Ammon's horn (tissue), 1 donor: ENCODE measurements at places on chromosomes 11 and 22.

GRCh38 chr22:19178065-19178656 is 375 bp downstream of the SLC25A1 start:
- DNase-seq, result no peak

GRCh38 chr11:12220305-12220704 is 109.9 kb downstream of the MICAL2 start:
- DNase-seq, result peak; percentile 91

DNA sequence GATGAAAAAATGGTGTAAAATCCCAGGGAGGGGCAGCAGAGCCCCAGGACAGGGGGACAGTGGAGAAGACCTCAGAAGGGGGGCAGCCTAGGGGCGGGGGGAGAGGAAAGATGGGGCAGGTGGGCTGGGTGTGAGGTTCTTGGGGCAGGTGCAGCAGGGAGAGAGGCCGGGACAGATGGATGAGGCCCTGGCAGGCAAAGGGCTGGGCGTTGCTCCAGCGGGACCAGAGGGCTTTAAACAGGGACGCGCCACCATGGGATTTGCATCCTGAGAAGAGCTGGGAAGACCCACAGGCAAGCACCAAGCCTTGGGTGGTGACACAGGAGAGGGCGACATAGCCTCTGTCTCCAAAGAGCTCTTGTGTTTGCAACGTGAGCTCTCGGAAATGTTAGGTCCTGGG is 1342.8 kb downstream of the TBC1D22A start:
- no peak for DNase-seq

DNA sequence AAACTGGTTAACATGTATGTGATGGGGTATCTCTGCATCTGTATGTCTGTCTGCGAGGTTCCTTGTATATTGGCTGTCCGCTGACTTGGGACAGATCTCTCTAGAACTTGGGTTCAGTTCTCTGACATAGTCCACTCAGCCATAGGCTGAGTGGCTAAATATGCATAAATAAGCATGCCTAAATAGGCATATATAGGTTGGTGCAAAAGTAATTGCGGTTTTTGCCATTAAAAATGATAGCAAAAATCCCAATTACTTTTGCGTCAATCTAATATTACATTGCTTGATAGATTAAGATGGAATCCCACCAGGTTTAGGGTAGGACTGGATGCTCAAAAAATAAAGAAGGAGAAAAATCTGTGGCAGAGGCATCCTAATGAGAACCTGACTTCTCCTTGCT is 8.8 kb downstream of the LRRC55 start:
- no peak for DNase-seq

DNA sequence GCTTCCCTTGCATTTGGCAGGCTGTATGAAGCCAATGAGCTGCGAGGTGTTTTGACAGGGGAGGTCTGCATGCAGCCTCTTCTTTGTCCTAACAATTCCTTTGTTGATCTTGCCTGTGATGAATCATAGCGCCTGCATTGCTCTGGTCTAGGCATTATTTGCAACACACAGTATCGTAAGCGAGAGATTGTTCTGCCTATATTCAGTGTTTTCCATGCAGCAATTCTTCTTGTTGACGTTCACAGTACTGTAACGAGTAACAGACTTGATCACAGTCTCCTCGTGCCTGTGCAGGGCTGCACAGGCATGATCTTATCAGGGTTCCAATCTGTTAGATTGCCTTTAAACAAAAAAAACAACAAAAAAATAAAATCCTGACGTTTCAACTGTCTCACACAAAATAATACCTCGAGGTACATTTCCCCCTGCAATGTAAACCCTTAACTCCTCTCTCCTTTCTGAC is 13.9 kb upstream of the ADSL start:
- DNase-seq, result no peak

DNA sequence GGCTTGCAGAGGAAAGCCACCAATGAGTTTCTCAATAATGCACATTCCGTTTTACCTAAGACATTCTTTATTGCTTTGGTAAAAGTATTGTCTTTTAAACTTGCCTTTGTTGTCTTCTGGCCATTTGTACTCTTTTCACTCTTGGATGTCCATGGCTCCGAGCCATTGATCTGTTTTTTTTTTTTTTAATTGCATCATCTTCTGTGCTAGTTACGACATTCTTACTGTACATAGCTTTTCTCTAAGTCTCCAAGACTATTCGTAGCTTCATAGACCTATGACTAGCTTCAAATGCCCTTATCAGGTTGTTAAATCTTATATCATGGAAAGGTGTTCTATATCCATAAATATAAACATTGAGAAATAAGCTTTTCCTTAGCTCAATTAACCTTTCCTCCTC is 1522.6 kb downstream of the FAM181B start:
- DNase-seq, result no peak

DNA sequence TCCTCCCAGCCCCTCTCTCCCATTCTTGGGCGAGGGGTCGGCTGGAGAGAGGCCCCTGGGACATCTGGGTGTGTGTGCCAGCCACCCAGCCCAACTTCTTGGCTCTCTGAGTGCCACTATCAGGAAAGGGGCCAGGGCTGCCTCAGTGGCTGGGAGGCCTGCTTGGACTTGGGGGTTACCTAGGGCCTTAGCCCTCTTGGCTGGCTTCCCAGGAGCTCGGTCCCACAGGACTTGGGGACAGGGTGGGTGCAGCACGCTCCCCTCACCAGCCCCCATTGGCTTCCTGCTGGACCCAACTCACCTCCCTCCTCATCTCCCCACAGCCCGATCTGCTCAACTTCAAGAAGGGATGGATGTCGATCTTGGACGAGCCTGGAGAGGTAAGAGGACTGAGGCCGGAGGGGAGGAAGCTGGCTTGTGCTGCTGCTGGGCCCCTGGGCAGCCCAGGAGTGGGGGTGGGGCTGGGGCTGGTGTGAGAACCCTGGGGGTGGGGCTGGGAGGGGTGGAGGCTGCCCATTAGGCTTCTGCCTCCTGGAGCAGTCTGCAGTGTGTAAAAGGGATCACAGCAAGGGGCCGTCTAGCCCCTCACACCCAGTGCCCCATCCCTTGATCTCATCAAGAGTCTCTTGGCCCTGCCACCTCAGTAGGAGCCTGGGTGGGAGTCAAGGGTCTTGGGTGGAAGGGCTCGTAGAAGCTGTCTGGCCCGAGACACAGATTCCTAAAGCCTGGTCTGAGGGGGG is 54.8 kb downstream of the TRIOBP start:
- DNase-seq, result no peak

DNA sequence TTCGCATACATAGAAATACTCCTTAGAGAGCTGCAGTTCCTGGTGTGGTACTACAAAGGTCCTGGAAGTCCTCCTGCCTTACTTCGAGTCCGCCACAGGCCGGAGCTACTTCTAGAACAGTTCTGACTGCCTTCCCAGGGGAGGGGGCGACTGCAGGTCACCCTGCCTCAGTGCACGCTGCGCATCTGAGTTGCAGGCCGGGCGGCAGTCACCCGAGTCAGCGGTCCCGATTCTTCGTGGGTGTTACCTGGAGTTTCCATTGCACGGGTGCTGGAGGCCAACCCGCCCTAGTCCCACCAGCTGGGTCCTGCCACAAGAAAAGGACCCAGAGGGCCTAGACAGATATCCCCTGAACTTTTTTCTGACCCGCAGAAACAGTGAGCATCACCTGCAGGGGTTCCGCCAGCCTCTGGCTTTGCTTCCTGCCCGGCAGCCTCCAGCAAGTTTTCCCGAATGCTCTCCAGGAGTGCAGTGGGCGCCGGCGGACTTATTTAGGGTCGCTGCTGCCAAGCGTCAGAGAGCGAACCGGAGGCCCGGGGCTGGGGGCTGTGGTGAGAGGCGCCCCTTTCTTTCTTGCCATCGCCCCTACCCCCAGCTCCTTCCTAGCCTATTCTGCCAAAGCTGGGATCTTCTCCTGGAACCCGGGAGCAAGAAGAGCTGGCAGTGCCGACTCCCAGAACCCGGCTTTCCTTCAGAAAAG is 1.7 kb upstream of the CALCB start:
- DNase-seq, result no peak

GRCh38 chr22:17431179-17431578 is 61.9 kb downstream of the CECR2 start:
- no peak for DNase-seq

GRCh38 chr11:10308201-10308954 is 3.5 kb downstream of the ADM start:
- no peak for DNase-seq

GRCh38 chr22:32794449-32795213 is 6.9 kb upstream of the TIMP3 start:
- DNase-seq, result peak; percentile 74

GRCh38 chr11:60512651-60513225 is 2.5 kb upstream of the MS4A13 start:
- DNase-seq, result no peak

DNA sequence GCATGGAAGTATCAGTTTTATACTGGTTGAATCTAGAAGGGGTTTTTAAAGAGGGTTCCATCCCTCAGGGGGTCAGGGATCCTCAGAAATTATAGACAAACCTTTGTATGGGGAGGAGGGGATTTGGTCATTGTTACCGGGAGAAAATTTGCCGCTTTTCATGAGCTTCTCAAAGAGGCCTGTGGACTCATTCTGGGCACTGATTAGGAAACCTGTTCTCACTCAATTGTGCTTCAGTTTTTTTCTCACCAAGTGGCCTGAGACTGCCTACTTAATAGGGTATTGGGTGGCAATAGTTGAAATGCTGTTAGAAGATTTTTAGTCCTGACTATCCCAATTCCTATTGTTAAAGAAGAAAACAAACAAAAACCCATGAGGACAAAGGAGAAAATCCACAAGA is 14.0 kb downstream of the MPEG1 start:
- no peak for DNase-seq

- no peak for DNase-seq
Measured at GRCh38 chr11:13917264-13917663, 45.3 kb upstream of the SPON1 start.

GRCh38 chr11:125519860-125520834 is 24.1 kb upstream of the FEZ1 start:
- no peak for DNase-seq

- no peak for DNase-seq
Measured at GRCh38 chr22:27144321-27144720, 486.9 kb downstream of the MIAT start.

- DNase-seq, result no peak
Measured at GRCh38 chr11:68266936-68267880, 4.6 kb downstream of the C11orf24 start.

GRCh38 chr11:103076361-103076760 is 15.6 kb downstream of the DCUN1D5 start:
- no peak for DNase-seq

GRCh38 chr11:117912497-117912896 is 16.7 kb downstream of the TMPRSS13 start:
- no peak for DNase-seq

GRCh38 chr11:2077061-2077802 is 62.0 kb downstream of the IGF2 start:
- DNase-seq, result peak; percentile 17

GRCh38 chr11:94602430-94603372 is 35.5 kb downstream of the PIWIL4 start:
- peak; percentile 79 for DNase-seq

DNA sequence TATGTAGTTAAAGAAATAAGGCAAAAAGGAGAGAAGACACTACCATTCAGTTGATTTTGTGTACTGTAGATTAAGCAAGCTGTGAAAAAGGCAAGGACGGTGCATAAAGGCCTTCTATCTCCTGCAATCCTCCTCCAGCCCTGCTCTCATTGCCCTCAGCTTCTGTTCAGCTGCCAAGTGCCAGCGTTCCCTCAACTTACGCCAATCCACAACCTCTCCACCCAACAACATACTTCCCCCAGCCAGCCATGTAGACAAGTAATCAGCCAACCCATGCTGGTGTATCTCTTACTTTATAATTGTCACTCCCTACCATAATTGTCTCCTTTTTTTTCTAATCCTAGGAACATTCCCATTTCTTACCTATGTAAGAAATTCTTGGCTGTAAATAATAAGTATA is 30.1 kb upstream of the ANO5 start:
- DNase-seq, result no peak

DNA sequence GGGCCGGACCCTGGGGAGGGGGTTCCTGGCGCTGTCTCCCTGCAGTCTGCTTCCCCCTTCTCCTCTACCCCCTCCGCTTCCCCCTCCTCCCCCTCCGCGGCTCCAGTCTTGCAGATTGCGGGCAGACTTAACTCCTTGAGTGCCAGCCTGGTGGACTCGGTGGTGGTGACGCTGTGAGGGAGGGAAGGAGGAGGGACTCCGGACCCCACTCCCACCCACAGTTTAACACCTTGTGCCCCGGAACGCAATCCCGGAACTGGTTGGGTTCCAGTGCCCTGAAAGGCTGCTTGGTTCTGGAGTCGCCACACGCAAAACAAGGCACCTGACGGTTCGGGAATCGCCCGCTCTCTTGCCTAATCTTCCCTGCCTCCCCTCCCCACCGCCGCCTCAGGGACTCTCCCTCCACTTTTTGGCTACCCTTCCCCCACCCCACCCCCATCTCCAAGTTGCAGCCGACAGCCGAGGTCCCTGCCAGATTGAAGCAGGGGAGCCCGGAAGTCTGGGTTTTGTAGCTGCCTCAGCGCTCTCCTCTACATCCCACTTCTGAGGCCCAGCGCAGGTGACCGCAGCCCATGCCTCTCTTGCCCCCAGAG is 3.9 kb upstream of the BCL9L start:
- peak; percentile 90 for DNase-seq

- DNase-seq, result no peak
Measured at GRCh38 chr11:77783025-77783424, 37.5 kb downstream of the RSF1 start.

DNA sequence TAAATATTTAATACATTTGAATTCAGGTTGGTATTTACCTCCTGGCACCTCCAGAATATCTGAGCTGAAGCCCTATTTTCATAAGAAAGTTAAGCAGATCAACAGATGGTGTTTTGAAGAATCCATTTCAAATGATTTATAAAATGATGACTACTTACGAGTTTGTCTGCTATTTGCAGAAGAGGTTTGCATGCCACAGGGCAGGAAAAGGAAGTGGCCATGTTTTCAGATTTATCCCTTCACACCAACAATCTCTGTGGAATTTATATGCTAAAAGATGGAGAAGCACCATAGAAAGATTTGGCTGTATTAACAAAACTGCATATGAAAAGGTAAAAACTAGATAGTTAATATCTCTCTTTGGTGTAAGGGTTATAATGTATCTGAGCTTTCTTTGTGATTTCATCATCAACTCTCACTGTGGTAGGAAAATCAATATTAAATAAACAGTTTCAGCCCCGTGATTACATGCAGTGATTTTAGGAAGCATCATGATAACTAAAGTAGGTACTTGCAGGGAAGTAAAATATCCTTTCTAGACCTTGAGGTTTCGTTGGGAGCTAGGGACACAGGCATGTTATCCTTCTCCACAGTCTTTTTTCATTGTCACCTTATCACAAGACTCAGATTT is 2.6 kb downstream of the BMAL1 start:
- DNase-seq, result no peak

- peak; percentile 23 for DNase-seq
Measured at GRCh38 chr11:110989428-110990133, 255.9 kb upstream of the POU2AF2 start.
